Occipital lobe (tissue), 3 donors: ENCODE measurements at places on chromosomes 3 and 15.
A peak's percentile ranks its signal among the peaks of the same experiment; 100 is the strongest.

GRCh38 chr15:43292375-43293078 is 25.8 kb upstream of the TGM5 start:
- DNase-seq: no peak

GRCh38 chr3:72099326-72100079 is 314.6 kb upstream of the PROK2 start:
- DNase-seq: no peak

- no peak for DNase-seq
Observed at GRCh38 chr3:46895204-46895660, 17.7 kb downstream of the PTH1R start.

DNA sequence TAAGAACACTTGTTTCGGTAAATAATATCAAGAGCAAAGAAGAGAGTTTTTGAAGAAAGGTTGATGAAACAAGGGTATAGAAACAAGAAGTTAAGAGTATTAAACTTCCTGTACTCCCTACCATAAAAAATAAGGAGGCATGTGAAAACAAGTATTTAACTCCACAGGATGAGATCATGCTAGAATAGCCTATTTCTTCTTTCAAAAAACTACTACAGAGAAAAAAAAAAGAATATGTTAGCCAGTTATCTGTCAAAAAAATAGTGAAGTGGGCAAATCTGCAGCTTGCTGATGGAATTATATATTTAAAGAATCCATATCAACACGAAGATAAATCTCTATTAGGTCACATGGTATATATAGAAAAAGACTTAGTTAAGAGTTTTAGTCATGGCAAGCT is 33.4 kb downstream of the SETD2 start:
- no peak for DNase-seq

GRCh38 chr15:87623832-87624231 is 632.7 kb downstream of the NTRK3 start:
- DNase-seq: no peak

GRCh38 chr3:40329071-40329470 is 19.6 kb downstream of the EIF1B start:
- no peak for DNase-seq

- DNase-seq: no peak
Observed at GRCh38 chr15:66306381-66306780, 13.0 kb downstream of the DIS3L start.

GRCh38 chr3:170909129-170909903 is 879 bp upstream of the EIF5A2 start:
- DNase-seq: no peak

- no peak for DNase-seq
Observed at GRCh38 chr3:72265256-72266015, 480.5 kb upstream of the PROK2 start.

GRCh38 chr15:96889734-96890480 is 559.4 kb downstream of the NR2F2 start:
- no peak for DNase-seq

- no peak for DNase-seq
Observed at GRCh38 chr3:18264853-18265252, 160.3 kb downstream of the SATB1 start.

DNA sequence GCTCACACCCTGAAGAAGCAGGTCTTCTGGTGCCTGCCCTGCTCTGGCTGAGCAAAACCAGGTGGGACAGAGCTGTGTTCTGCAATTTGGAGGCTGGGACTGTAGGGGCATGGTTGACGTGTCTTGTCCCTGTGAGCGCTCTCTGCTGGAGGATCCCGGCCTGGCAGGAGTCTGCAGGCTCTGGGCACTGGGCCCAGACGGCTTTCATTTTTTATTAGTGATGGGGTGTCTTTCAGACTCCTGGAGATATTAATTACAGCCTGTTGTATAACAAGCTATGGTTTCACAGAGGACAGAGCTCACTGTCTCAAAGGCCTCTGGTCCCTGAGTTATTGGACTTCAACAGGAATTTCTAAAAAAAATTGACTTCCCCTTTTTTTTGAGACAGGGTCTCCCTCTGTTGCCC is 29.5 kb upstream of the ZNF710 start:
- DNase-seq: no peak

DNA sequence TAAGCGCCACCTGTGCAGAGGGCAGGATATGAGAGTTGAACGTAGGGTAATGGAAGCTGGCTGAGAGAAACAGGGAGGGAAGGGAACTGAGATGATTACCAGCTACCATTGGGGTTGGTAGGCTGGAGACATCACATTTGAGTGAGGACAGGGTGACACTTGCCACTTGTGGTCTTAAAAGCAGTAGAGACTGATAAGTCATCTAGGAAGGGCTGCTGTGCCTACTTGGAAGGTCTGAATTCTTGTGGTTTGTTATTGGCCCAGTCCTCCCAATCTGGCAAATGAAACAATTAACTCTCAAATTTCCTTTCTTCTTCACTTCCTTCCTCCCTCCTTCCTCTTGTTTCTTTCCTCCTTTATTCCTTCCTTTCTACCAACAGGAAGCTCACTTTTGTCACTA is 46.8 kb downstream of the COL6A5 start:
- DNase-seq: no peak

DNA sequence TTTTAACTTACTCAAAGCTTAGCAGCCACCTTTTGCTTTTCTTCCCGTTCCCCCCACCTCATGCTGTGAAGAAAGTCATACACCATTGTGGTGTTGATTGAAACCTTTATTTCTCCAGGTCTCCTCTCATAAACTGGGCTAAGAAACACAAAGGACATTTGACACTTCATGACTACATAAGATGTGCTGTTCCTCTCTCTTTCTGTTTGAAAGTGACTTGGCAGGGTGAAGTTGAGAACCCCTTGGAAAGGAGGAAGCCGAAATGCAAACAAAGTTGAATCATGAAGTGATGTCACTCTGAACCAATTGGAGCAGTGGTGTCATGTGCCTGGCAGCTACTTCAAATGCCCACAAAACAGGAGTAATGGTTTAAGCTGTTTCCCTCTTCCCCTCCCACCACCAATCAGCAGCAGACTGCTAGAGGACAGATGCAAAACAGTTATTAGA is 174.7 kb downstream of the IGF1R start:
- no peak for DNase-seq

DNA sequence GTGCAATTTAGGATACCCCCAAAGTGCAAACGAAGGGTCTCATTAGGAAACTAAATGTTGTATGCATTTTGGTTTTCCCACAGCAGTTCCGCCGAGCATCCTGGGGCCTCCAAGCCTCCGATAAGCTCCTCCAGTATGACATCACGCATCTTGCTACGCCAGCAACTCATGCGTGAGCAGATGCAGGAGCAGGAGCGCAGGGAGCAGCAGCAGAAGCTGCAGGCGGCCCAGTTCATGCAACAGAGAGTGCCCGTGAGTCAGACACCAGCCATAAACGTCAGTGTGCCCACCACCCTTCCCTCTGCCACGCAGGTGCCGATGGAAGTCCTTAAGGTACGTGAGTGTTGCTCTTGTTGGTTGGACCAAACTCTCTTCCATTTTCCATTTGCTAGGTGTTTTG is 120.5 kb upstream of the SAMMSON start:
- DNase-seq: no peak

DNA sequence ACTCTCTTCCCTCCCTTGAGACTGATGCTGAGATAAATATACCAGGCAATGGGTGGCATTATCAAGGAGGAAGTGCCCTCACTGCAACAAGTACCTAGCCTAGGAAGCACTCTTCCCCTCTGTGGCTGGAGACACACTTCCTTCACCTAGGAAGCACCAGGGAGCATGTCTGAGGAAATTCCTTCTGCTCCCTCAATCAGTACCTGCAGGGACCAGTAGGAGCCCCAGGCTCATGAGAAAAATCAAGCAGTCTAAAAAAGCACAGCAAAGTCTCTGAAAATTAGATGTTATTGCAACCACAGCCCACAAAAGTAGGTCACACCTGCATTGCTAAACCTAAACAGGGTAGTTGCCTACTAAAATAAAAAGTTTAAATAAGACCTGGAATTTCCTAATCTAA is 78.2 kb upstream of the TRPM1 start:
- DNase-seq: no peak

- no peak for DNase-seq
Observed at GRCh38 chr3:100606894-100607512, 2.4 kb upstream of the ADGRG7 start.

DNA sequence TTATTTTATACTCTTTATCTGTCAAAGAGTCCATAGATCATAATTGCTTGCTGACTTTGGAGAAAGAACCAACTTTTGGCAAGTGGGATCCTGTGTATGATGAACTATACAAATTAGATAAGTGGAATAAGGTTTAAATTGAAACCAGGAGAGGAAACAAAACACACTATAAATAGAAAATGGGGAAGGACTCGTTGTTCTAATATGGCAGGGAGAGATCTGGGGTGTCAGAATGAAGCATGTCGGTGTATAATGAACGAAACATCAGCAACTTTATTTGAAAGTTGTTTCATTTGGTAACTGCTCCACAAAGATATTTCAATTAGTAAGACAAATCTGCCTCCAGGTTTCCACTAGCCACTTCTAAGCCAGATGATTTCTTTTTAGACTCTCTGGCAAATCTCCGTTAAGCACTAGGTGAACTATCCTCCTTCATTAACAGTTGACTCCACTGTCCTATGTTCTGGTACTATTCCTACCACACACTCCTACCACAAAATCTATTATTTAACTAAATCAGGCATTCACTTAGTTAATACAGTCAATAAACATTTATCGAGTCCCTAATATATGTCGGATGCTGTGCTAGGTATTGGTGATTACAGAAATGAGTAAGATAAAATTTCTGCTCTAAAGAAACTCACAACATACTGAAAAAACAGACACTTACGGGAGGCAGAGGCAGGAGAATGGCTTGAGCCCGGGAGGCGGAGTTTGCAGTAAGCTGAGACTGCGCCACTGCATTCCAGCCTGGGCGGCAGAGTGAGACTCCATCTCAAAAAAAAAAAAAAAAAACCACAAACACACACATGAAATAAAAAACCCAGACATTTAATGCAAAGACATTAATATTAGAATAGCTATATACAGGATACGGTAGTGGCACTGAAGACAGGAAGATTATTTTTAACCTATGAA is 20.1 kb downstream of the SLC15A2 start:
- DNase-seq: no peak

DNA sequence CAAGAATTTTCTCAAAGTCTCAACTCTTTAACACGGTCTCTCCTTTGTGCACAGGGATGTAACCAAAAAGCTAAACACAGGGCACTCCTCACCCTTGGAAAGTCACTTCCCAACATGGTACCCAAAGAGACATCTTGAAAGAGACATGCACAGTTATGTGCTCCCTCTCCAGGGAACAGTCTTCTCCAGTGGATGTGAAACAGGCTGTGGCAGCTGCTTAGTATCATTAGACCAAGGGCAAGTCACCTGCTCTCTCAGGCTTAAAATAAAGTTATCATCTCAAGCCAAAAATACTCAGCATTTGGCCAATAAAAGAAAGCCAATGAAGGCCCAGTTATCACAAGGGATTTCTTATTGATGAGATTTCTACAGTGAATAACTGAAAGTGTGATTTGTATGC is 128.3 kb downstream of the WDR76 start:
- DNase-seq: no peak

DNA sequence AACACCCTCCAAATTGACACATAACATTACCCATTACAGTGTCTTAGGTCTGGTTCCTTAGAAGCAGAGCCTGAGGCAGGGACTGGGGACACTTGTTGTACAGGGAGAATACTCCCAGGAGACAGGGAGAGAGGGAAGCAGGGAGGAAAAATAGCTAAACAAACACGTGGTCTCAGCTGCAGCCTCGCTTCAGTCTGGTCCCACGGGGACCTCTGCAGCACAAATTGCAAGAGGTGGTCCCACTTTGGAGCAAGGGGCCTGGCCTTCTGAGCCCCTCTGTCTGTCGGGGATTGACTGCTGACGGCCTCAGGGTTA is 25.0 kb upstream of the PLA2G4D start:
- no peak for DNase-seq

DNA sequence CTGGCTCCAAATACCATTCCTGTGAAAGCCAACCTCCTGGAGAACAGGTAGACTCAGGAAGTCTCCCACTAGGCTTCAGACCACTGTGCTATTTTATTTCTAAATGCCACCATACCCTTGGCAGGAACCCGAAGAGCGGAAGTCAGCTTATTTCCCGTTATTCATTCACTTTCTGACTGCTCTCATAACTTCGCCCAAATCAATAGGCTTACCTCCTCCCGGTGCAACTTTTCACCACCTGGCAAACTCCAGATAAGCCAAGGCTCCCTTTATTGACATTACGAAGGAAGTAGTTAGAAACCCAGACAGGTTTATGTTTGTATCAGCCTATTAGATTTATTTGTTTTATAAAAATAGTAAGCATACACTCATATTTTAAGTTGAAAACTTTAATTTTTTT is 3.3 kb upstream of the CCDC54 start:
- DNase-seq: no peak

DNA sequence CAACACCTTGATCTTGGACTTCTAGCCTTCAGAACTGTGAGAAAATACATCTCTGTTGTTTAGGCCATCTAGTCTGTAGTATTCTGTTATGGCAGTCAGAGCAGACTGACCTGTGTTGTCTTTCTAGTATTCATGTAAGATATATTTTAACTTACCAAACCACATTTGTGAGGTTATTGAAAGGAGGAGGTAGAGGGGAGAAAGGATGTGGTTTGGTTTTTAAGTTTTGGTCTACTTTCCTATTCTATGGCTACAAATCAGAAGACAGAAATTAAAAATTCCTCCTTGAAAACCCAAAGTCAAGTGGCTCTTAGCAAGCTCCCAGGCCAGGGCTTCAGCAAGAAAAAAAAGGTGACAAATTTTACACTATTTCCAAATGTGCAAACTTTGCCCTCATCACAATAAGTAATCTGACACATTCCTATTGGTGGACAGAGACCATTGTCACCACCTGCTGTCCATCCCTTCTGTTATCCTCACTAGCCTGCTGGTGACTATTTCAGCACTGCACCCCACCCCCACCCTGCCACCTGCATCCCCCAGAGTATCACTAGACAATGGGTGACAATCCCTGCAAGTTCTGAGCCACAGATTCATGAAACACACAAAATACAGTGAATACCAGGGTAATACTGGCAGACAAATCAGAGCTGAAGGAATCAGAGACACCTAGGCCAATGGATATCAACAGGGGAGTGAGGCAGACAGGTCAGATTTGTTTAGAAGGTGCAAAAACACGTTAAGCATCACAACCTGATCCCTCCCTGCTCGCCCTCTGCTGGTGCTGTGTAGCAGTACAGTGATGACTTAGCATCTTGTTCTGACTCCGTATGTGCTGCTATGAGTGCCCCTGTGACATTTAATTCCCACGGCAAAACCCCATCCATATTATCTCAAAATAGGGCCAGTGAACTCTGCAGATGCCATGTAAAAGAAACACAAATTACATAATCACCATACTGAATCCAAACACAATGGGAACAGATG is 79.0 kb upstream of the DCLK3 start:
- peak; percentile 7 for DNase-seq

GRCh38 chr15:72319360-72319984 is 485 bp downstream of the CELF6 start:
- no peak for DNase-seq

GRCh38 chr3:21913791-21914190 is 162.8 kb upstream of the ZNF385D start:
- DNase-seq: no peak

GRCh38 chr3:25033407-25034029 is 394.5 kb upstream of the RARB start:
- peak; percentile 7 for DNase-seq

GRCh38 chr15:56468401-56468800 is 3.5 kb upstream of the MNS1 start:
- no peak for DNase-seq
